ENCODE measurements at places on chromosomes 7 and 10.
A peak's percentile ranks its signal among the peaks of the same experiment; 100 is the strongest.

DNA sequence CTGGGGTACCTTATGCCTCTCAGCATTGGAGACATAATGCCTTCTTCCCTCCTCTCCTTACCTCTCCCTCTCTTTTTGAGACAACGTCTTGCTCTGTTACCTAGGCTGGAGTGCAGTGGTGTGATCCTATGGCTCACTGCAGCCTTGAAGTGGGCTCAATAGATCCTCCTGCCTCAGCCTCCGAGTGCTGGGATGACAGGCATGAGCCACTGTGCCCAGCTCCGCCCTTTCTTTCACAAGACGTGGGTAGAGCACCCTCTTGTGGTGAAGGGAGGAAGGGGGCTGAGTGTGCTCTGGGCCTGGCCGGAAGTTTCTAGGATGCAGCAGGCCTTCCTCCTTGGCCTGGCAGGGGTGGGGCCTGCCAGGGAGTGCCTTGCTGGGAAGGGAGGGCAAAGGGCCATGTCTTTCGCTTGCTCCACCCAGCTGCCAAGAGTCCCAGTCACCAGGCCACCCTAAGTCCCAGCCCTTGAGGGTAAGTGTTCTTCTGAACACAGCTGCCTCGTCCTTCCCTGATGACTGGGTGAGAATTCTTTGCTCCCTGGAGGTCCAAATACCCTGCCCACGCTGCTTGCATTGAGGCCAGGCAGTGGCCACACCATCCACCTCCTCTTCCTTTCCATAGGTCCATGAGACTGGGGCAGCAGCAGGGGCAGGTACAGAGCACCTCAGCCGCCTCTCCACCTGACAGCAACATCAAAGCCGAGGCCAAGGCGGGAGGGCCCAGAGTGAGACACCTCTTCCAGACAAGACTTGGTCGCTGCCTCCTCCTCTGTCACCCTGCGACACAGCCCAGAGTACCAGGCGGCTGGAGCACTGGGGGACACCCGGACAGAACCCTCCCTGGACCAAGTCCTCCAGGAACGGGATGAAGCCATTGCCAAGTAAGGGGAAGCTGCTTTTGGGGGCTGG lies 3.7 kb downstream of the ABHD11 start:
- H3K27ac ChIP-seq = no peak overlapping the region
- H3K36me3 ChIP-seq = peaks cover 5% of the 10 kb centered on the region

DNA sequence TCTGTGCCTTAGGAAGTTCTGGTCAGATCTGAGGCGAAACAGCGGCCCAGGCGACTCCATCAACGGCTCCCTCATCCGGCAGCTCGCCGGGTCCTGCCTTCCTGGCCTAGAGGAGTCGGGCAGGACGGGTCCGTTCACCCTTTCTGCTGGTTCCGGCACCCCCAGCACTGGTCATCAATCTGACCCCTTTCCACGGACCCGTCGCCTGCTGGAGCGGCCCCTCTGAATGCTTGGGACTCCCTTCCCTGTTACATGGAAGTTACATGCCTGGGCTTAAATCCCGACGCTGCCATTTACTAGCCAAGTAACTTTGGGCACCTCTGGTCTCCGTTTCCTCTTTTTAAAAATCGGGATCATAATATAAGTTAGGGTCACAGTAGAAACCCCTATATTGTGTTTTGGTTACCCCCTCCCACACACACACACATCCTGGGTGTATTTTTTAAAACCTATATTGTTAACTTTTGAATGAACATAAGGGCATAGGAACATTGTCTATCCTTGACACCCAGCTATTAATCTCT lies 607 bp upstream of the GGCT start:
- H3K36me3 ChIP-seq = no peaks in the 10 kb centered on the region
- peaks cover 19% of the 10 kb centered on the region for H3K4me1 ChIP-seq
- peak overlapping the region; percentile 73 for H3K27ac ChIP-seq
- no peak for DNase-seq
- H3K27me3 ChIP-seq = no peaks in the 10 kb centered on the region

- no peaks in the 10 kb centered on the region for H3K36me3 ChIP-seq
- no peak overlapping the region for H3K4me3 ChIP-seq
- no peak for DNase-seq
- no peaks in the 10 kb centered on the region for H3K4me1 ChIP-seq
- no peak overlapping the region for H3K27ac ChIP-seq
- no peaks in the 10 kb centered on the region for H3K27me3 ChIP-seq
Measured at GRCh38 chr7:66679633-66680244, 51.1 kb downstream of the KCTD7 start.

- peaks cover 2% of the 10 kb centered on the region for H3K4me1 ChIP-seq
- no peaks in the 10 kb centered on the region for H3K27me3 ChIP-seq
- no peak overlapping the region for H3K27ac ChIP-seq
- H3K4me3 ChIP-seq = no peak overlapping the region
- no peaks in the 10 kb centered on the region for H3K36me3 ChIP-seq
Measured at GRCh38 chr10:101889256-101890210, 45.9 kb upstream of the KCNIP2 start.

- no peak for DNase-seq
- H3K4me3 ChIP-seq = no peak overlapping the region
- H3K36me3 ChIP-seq = peaks cover 12% of the 10 kb centered on the region
- H3K27ac ChIP-seq = no peak overlapping the region
- no peaks in the 10 kb centered on the region for H3K4me1 ChIP-seq
- H3K27me3 ChIP-seq = no peaks in the 10 kb centered on the region
Measured at GRCh38 chr7:38229884-38230642, 43.4 kb downstream of the TARP start.

- no peak for DNase-seq
- H3K4me3 ChIP-seq = no peak overlapping the region
- H3K27me3 ChIP-seq = no peaks in the 10 kb centered on the region
Measured at GRCh38 chr7:48426966-48427555, 255.8 kb downstream of the ABCA13 start.

DNA sequence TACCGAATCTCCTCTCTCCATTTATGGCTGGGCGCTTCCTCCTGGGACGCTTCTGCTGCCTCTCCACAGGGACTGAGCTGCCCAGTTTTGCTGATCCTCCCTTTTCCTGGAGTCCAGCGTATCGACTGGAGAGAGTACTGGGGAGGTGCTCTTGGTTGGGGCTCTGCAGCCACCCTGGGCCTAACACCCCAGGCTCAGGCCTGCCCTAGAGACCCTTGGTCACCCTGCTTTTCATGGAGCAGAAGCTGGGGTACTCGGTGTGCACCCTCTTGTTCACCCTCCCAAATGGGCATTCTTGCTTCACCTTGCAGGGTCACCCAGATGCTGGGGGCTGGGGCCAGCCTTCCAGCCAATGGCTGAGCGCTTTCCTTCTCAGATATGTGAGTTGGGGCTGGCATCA lies 88.8 kb upstream of the RET start:
- no peaks in the 10 kb centered on the region for H3K36me3 ChIP-seq
- no peak for DNase-seq
- no peak overlapping the region for H3K27ac ChIP-seq
- no peaks in the 10 kb centered on the region for H3K4me1 ChIP-seq
- H3K27me3 ChIP-seq = no peaks in the 10 kb centered on the region

- no peak overlapping the region for H3K4me3 ChIP-seq
- DNase-seq = no peak
- peaks cover 47% of the 10 kb centered on the region for H3K36me3 ChIP-seq
Measured at GRCh38 chr7:129208667-129209066, 16.2 kb upstream of the AHCYL2 start.

GRCh38 chr7:98559958-98560357 lies 57.1 kb upstream of the NPTX2 start:
- no peak overlapping the region for H3K4me3 ChIP-seq
- no peaks in the 10 kb centered on the region for H3K4me1 ChIP-seq
